GOT3 (cell line): ENCODE measurements at places on chromosomes 11 and 22.

DNA sequence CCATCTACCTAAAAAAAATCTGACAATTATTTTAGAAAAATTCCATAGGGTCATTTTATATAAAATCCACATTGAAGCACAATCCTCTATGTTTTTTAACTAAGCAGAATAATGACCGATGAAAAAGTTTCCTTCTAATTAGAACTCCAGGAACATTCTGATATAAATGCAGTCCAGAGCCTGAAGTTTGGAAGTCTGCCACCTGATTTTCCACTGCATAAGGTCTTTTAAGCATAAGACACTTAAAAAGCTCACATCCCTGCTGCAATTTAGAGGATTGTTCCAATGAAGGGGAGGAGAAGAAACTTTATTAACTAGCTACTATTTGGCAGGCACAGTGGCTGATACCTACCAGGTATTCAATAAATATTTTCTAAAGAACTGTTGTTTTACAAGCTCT lies 570.3 kb upstream of the ANO5 start:
- DNase-seq: no peak

GRCh38 chr11:125941619-125942611 lies 3.9 kb upstream of the VSIG10L2 start:
- no peak for DNase-seq

DNA sequence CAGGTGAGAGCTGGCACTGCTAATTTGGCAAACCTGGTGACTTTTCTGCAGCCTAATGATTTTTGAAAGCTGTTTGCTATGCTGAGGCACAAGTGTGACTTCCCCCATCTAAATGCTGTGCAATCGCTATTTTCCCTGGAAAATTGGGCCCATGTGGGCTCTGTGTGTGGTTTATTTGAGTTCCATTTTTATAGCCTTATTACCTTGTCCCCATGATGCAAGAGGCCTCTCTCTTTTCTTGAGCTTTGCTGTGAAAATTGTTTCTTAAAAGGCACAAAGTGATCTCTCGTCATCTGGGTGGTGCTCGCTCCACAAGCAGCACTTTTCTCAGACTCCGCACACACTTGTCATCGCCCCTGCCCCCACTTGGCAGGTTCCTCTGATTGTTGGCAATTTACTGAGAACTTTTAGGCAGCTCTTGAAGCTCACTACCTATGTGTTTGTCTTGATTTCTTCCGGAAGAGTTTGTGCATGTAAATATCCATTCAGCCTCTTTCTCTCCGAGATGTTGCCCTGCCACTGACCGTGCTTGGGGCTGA lies 24.9 kb downstream of the BMAL1 start:
- no peak for DNase-seq

- no peak for DNase-seq
Observed at GRCh38 chr11:65014726-65015227, 817 bp downstream of the ARL2 start.

DNA sequence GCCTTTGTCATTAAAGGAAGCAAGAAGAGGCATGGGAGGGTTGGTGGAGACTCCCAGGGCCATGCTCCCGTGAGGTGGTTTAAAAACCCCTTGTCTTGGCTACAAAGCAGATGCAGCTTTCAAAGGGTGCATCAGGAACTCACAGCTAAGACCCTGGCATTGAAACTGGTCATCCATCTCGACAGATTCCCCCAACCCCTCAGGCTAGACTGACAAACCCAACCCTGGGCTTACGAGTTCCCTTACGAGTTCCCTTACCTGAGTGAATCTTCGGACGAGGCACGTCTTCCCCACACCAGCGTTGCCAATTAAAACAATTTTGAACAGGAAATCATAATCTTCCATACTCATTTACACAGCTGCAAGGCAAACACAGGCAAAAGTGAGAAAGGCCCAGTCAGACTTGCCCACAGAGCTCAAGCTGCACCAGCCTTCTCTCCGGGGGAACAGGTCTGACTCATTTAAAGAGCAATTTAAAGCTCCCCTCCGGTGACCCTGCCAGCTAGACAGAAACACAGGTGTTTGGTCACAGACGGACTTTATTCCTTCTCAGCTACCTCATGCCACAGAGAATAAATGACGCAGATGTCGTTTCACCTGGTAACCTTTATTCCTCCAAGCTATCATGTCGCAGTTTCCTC lies 74.6 kb downstream of the RAB30 start:
- no peak for DNase-seq

GRCh38 chr11:69647390-69647748 lies 6.4 kb downstream of the CCND1 start:
- no peak for DNase-seq

GRCh38 chr11:117879516-117880480 lies 3.3 kb upstream of the FXYD6 start:
- no peak for DNase-seq

DNA sequence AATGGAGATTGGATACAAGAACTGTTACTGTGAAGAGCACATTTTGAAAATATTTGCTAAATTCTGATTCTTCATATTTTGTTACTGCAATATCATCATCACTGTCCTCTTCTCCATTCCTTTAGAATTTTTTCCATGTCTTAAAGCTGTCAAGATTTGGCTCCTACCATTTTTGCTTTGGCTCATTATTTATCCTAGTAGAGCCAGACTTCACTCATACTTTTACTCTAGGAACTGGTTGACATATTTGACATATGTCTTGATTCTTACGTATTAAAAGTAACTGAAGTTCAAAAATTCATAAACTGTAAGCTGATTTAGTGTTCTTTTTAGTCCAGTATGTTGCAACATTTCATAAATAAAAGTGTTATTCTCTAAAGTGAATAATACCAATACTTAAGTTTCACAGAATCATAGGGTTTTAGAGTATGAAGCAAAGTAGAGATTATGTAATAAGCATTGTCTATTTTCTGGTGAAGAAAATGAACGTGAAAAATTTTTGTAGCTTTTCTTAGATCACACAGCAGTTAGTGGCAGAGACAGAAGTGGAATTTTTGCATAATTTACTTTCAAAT lies 225.6 kb downstream of the TMEM135 start:
- DNase-seq: no peak

- DNase-seq: no peak
Observed at GRCh38 chr22:36397131-36398093, 9.6 kb upstream of the MYH9 start.

DNA sequence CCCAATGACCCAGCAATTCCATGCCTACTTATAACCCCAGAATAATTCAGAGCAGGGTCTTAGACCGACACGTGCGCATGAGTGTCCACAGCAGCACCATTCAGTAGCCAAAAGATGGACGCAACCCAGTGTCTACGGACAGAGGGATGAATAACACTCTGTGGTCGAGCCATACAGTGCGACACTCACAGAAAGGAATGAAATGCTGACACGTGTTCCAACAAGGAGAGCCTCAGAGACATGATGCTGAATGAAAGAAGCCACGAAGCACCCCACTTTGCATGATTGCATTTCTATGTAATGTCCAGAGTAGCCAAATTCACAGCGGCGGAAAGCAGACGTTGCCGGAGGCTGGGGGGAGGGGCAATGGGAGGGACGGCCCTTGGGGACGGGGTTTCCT lies 134.4 kb downstream of the CTTN start:
- DNase-seq: no peak

DNA sequence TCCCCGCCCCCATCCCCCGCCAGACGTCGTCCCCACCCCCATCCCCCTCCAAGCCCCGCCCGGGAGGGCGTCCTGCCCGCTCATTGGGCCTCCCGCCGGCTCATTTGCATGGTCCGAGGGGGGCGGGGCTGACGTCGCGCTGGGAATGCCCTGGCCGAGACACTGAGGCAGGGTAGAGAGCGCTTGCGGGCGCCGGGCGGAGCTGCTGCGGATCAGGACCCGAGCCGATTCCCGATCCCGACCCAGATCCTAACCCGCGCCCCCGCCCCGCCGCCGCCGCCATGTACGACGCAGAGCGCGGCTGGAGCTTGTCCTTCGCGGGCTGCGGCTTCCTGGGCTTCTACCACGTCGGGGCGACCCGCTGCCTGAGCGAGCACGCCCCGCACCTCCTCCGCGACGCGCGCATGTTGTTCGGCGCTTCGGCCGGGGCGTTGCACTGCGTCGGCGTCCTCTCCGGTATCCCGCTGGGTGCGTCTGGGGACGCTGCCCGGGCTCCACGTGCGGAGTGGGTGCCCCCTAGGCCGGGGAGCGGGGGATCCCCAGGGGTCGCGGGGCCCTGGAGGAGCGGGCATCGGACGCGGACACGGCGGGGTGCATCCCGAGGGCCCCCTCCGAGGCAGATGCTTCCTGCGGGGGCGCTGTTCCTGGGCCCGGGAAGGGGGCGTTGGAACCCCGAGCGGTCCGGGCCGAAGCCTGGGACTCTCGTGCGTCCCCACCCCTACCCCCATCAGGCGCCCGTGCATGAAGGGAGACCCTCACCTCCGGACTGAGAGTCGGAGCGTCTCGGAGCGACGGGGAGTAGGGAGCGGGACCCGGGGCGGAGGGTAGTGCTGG lies at the start of gene PNPLA3:
Gene PNPLA3, plus strand, starts transcription at position 175 of the 834 bp plus-strand sequence. Its CDS starts 107 bp downstream, at position 282.
- DNase-seq: peak; percentile 63

GRCh38 chr22:49767355-49768062 lies 60.2 kb downstream of the BRD1 start:
- no peak for DNase-seq

DNA sequence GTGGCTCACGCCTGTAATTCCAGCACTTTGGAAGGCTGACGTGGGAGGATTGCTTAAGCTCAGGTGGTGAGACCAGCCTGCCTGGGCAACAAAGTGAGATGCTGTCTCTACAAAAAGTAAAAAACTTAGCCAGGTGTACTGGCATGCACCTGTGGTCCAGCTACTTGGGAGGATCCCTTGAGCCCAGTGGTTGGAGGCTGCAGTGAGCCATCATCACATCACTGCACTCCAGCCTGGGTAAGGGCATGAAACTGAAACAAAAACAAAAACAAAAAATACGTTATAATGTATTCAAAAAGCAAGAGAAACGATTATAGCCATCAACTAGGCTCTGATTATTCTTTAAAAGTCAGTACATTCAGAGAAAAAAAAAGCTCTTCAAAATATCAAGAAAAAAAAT lies 62.5 kb downstream of the TCF20 start:
- no peak for DNase-seq

DNA sequence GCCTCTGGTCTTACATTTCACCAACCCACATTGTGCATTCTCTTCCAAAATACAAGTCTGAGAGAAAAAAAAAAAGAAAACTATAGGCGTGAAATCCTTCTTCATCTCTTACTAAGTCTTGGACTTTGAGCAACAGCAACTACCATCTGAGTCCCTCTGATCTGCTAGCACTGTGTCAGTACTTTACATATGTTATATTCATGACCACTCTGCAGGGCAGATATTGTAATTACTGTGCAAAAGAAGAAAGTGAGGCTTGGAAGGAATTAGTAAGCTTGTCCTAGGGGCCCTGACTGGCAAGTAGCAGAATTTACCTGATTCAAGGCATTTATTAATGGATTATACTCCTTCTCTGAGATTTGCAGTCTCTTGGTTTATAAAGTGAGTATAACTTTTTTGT lies 52.7 kb upstream of the EED start:
- DNase-seq: no peak

DNA sequence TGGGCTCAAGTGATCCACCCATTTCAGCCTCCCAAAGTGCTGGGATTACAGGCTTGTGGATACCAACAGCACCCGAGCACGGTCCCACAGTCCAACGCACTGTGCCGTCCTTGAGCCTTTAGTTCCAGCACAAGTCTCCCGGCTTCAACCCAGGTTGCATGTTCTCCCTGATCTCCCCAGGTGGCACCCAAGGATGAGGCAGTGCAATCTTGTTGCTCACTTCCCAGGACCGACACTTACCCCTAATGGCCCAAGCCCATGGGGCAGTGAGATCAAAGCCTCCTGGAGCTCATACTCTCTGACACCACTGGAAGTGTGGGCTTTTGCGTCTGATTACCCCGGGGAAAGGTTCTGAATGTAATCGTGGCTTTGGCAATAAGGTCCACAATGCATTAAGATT lies 3.5 kb downstream of the PRAME start:
- no peak for DNase-seq

GRCh38 chr11:27229511-27230191 lies 133.4 kb downstream of the CCDC34 start:
- DNase-seq: no peak

DNA sequence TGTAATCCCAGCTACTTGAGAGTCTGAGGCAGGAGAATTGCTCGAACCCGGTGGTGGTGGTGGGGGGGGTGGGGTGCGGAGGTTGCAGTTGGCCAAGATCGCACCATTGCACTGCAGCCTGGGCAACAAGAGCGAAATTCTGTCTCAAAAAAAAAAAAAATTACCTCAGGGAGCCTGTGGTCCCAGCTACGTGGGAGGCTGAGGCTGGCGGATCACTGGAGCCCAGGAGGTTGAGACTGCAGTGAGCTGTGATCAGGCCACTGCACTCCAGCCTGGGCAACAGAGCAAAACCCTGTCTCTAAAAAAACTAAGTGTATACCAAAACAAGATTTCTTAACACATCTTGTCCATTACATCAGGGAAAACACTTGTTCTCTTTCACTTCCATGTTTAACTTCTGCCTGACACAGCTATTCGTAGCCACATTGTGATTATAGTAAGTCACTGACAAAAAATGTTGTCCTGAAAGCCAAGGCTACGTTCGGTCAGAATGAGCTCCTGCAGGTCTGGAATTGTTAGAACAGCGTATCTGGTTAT lies 1.4 kb downstream of the TMEM80 start:
- no peak for DNase-seq

DNA sequence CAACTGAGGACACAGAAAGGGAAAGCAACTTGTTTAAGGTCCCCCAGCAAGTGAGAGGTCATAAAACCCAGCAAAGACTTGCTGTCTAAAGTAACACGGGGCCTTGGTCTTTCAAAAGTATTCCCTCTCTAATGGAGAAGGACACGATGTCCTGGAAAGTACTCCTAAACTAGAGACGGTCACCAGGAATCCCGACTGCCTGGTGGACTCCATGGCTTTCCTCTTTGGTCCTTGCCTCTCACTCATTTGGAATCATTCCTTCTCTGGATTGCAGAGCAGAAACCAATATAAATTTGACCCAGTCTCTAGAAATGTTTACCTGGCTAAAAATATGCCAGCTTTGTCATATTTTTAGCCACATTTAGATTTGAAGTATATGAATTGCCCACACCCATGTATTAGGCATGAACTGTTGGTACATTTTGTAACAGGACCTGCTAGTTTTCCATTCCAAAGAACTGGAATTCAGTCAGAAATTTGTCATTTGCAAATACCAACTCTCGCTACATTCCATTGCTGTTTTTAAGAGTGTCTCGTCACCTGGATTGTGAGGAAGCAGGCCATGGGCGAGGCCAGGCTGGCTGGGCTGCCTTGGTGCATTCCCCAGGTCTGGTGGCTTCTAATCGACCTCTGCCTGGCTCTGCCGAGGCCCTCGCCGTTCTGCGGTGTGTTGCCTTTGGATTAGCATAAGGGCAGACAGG lies 12.9 kb downstream of the NAV2 start:
- no peak for DNase-seq

GRCh38 chr11:980438-981357 lies 55.0 kb downstream of the AP2A2 start:
- no peak for DNase-seq

DNA sequence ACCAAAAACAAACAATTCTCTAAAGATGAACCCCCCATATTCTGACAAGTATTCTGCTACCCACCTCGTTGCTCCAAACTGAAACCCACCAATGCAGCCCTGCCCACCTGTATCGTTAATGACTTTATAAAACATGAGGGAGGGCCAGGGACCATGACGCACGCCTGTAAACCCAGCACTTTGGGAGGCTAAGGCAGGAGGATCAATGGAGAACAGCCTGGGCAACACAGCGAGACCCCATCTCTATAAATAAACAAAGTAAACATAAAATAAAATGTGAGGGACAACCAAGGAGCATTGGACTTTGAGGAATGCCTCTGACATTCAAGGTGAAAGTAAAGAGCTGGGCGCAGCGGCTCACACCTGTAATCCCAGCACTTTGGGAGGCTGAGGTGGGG lies 39.8 kb upstream of the ATXN10 start:
- DNase-seq: no peak

GRCh38 chr11:79431535-79431934 lies 9.3 kb downstream of the TENM4 start:
- DNase-seq: no peak
